ENCODE measurements at places on chromosomes 6 and 20.
A peak's percentile ranks its signal among the peaks of the same experiment; 100 is the strongest.

DNA sequence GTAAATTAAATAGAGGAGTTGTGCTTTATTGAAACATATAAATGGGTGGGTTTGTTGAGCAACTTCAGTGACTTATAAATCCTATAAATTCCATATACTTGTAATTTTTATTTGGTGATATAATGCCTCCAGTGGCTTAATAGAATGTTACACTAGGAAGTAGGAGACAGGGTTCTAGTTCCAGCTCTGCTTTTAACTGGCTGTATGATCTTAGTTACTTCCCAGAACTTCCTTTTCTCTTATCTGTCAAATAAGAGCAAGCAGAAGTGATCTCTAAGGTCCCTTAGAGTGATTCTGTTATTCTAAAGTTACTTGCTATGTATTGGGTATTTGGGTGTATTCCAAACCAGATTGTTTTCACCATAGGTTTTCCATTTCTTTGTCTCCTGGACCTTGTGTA is 10.2 kb downstream of the ZSCAN23 start:
- DNase-seq: no peak

DNA sequence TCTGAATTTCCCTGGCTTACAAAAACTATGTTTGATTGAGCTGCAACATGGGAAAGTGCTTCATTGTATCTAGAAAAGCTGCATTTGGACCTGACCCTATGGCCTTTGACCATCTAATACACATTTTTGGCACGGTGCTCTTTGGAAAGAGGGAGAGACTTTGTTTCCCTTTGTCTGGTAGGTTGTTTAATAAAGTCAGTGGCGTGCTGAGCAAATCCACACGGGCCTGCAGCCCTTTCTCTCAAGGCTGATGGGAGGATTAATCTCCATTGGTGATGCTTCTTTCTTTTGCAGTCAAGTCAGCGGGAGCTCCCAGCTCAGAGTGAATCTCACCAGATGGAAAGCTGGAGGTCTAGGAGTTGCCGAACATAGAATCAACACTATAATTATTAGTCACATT is 314.7 kb upstream of the CNR1 start:
- DNase-seq: no peak

DNA sequence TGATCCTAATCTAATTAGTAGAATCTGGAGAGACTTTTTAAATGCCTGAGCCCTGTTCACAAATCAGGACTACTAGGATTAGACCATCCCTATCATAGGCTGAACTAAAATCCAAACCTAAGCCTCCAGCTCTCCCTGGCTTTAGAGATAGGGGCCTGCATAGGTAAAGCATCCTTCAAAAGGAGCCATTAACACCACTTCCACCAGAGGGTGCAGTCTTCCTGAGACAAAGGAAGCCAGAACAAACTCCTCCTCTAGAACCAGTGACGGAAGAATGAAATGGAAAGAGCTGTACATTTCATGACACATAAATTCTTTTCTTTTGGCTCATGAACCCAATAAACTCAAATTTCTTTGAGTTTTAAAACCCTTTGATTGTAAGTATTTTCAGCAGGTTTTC is 291.2 kb upstream of the ADGRB3 start:
- no peak for DNase-seq

DNA sequence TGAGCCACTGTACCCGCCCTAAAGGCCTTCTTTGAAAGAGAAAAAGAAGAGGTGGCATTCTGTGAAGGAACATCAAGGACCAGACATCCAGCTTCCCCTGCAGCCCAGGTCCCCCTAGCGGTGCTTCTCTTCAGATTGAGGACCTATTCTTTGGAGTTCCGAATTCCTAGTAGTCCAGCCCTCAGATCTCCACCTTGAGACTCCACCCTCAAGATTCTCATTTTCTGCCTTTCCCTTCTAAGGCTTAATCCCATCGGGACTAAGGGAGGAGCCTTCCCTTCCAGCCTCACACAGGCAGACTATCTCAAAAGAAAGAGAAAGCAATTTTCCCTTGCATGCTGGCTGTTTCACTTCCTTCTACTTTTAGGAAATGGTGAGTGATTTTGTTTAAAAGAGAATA is 32.5 kb downstream of the MUC22 start:
- no peak for DNase-seq

GRCh38 chr6:17679726-17680125 is 27.0 kb downstream of the NUP153 start:
- DNase-seq: no peak

- no peak for DNase-seq
These were observed 169.3 kb upstream of the ZNF337 start for GRCh38 chr20:25865715-25866656.

- no peak for DNase-seq
These were observed 95.9 kb upstream of the EMILIN3 start for GRCh38 chr20:41462372-41463161.

DNA sequence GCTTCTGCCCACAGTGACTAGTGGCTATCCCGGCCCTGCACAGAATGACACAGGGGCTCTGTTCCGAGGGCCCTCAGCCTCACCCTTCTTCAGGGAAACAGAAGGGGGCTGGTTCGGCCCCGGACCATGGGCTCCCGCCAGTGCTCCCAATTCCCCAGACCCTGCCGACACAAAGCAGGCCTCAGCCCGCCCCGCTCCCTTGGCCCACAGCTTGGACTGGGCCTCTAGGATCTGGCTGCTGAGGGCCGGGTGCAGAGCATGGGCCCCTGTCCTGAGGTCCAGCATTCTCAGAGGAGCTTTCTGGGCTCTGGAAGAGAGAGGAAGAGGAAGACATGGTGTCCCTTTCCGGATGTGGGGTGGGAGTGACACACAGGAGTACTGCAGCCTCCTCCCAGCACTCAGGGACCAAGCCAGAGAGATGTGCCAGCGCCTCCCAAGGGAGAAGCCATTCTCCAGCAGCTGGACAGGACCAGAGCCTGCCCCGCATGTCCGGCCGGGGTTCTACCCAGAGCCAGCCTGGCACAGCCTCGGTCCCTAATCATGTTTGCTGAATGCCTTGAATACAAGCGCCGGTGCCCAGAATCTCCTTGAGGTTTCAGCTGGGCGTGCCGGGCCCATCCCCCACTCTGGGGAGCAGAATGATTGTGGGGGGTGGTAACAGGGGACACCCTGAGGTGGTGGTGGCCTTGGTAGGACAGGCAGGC is 23.9 kb downstream of the C20orf203 start:
- DNase-seq: no peak

- DNase-seq: no peak
These were observed 12.0 kb downstream of the PANK2 start for GRCh38 chr20:3901028-3901705.

DNA sequence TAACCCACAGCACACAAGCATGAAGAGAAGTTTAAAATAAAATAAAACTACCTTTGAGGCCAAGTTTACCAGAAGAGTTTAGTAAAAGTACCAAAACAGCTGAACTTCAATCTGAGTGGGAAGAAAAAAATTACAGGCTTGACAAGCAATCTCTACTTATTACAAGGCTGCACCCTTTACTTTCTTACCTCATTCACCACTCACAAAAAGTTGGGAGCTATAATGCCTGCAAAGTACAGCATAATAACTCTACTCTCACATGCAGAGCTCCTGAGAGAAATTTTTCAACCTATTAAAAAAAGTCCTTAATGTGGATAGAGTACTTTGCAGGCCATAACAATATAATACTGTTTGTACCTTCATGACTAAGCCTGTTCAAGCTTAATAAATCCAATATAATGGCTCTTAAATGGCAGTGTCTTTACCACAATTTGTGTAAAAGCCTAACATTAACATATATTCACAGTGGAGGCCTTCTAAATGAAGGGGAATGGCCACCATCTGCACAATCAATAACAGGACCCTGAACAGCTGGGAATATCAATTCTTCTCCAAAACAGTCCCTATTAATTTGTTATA is 103.1 kb downstream of the DST start:
- DNase-seq: no peak

DNA sequence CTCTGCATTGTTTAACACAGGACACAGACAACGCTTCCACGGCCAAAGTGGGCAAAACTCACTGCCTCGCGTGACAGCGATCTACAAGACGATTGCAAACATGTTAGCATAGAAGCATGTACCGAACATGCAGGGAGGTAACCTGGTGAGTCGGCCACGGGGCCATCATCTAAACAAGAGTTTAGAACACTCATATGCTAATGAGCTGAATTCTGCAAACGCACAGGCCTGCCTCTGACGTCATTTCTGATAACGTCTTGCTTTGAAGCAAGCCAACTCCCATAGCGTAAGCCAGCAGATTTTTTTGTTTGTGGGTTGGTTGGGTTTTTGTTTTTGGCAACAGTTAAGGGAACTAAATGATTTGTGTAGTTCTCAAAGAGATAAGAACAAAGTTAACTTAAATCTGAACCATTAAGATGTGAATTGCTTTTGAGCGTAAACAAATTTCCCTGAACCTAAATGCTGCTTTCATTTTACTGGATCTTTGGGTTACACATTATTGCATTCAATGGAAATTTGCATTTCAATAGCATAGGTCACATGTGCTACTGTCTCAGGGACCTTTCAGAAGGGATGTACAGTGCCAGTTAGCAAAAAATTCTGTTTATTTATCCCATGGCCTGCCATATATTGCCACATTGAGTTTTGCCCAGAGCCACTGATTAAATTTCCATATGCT is 184.5 kb upstream of the PDE10A start:
- no peak for DNase-seq

DNA sequence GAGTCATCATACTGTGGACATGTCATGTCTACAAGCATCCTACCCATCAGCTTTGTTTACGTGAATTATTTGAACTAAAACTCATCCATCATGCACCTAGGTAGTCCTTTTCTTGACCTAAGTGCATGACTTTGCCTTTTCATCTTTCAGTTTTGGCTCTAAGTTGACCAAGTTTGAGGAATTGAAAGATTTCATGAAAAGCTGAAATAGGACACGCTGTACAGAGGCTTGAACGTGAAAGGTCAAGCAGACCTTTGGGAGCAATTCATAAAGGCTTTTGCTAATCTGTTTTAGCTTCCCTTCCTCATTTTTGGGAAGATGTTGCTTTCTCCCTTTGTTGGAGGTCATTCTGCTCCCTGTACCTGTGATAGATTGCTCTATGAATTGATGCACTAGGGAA is 55.1 kb upstream of the MLIP start:
- no peak for DNase-seq

DNA sequence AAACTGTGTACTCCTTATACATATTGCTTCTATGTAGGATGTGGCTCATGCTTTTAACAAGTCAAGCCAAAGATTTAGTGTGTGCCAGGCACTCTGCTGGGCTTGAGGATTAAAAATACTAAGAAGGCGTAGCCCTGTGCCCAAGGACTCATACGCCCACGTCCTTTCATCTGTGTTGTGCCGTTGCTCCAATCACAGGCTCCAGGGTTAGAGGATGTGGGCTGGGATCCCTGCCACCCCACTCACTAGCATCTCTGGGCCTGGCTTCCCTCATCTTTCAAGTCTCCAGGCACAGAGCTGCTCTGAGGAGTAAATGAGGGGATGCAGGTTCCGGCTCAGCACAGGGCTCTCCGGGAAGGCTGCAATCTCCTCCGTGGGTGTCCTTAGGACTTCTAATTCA is 214.2 kb downstream of the SYNDIG1 start:
- DNase-seq: no peak

DNA sequence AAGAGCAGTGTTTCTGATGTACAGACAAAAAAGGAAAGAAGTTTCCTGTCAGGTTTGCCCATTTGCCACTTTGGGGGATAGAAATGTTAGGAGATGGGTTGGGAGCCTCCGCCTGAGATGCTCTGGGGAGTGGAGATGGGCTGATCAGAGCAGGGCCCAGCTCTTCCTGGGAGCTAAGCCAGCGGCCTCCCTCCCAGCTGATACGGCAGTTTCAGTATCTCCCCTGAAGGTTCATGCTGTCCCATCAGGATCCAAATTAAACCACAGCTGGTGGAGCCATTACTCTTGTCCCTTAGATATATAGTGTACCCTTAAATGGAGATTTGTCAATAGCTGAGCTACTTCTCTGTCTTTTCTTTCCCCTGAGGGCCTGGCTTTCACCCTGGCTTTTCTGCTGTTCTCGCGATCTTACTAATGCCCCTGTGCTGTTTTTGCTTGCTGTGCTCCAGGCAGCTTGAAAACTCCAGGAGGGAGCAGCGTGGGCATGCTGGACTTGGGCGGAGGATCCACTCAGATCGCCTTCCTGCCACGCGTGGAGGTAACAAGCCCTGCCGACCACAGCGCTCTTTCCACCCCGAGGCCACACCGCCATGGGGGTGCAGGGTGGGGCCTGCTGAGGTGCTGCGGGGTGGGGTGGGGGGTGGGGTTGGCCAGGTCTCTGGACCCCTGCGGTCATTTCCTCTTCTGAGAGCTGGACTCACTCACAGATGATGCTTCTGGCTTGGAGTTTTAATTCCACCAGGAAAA is 20.9 kb downstream of the ENTPD6 start:
- DNase-seq: no peak

- DNase-seq: no peak
These were observed 322.8 kb upstream of the SOX4 start for GRCh38 chr6:21270636-21271201.

DNA sequence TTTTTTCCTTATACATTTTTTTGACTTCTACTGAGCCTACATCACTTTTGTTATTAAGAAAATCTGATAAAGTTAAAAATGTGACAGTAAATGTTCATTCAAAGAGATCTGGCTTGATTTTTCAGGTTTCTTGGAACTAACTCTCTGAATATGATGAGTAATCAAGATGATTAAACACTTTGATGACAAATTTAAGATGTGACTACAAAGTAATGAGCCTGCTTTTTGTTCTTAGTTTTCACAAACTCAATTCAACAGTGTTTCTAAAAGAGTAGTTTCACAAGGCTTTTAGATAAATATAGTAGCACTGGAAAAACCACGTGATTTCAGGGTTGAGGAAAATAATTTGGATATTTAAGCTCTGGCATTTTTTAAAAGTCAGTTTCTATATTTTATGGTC is 37.9 kb upstream of the HDDC2 start:
- DNase-seq: no peak

- DNase-seq: peak; percentile 67
These were observed 100.5 kb upstream of the SASH1 start for GRCh38 chr6:148242180-148242579.

DNA sequence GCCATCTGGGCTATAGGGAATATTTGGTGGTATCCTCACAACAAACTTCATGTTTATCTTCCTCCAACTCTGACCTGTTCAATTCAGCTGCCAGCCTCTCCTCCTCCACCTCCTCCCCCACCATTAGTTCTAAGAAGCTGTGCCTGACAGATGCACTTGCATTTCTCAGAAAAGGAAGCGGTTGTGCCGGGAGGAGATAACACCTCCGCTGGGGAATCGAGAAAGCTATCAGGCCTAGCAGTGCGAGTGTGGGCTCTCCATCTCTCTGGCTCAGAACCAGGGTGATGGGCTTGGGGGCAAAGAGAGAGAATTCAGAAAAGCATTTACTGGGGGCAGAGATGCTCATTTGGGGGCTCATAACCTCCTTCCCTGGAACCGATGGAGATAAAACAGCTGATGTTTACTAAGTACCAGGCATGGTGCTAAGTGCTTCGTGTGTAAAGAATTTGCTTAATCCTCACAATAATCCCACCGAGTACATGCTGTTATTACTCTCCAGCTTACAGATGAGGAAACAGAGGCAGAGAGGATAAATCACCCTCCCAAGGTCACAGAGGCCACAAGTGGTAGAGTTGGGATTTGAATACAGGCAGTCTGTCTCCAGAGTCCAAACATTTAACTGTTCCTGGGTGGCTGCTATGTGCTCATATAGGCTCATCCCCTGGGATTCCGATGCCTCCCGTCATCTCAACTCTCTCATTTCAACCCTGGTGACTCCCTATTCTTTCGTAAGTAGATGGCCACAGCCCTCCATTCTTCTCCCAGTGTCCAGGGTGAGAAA is 38.3 kb downstream of the COX4I2 start:
- DNase-seq: no peak
